H1 (cell line): ENCODE measurements at places on chromosomes 7 and 10. TPM values are rescaled to one million over a fixed set of nuclear protein-coding genes. Genes with fewer than 3 reads are reported as not detected.

The CNPY1 gene
- total RNA-seq: not detected in 2 replicates

The CLDN12 gene
- 47.3 and 49.2 TPM in 2 replicates for total RNA-seq

The HEPACAM2 gene
- not detected in 2 replicates for total RNA-seq

The SEC31B gene
- total RNA-seq: 3.0 and 4.1 TPM in 2 replicates

The THNSL1 gene
- 3.1 and 3.6 TPM in 2 replicates for total RNA-seq

The STMP1 gene
- total RNA-seq: 36.7 and 36.9 TPM in 2 replicates

The COX19 gene
- 7.9 and 9.0 TPM in 2 replicates for total RNA-seq

The GTF2I gene
- 311 and 316 TPM in 2 replicates for total RNA-seq

The ZNF503 gene
- 0.13 and 0.27 TPM in 2 replicates for total RNA-seq

The PDSS1 gene
- total RNA-seq: 18.2 and 21.3 TPM in 2 replicates

The TFEC gene
- not detected in 2 replicates for total RNA-seq

DNA sequence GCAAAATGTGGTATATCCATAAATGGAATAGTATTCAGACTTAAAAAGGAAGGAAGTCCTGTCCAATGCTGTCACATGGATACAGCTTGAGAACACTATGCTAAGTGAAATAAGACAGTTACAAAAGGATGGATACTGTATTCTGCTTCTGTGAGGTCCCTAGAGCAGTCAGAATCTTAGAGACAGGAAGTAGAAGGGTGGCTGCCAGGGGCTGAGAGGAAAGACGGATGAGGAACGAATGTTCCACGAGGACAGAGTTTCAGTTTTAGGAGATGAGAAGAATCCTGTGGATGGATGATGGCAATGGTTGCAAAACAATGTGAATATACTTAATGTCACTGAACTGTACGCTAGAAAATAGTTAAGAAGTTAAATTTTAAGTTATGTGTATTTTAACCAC lies 3.8 kb downstream of the PRKCQ start:
- no peaks in the 10 kb centered on the region for H3K36me3 ChIP-seq
- H3K4me1 ChIP-seq: peaks cover 2% of the 10 kb centered on the region; the same call in 1 of the 2 replicates
- no peak overlapping the region for H3K27ac ChIP-seq
- H3K27me3 ChIP-seq: no peaks in the 10 kb centered on the region

DNA sequence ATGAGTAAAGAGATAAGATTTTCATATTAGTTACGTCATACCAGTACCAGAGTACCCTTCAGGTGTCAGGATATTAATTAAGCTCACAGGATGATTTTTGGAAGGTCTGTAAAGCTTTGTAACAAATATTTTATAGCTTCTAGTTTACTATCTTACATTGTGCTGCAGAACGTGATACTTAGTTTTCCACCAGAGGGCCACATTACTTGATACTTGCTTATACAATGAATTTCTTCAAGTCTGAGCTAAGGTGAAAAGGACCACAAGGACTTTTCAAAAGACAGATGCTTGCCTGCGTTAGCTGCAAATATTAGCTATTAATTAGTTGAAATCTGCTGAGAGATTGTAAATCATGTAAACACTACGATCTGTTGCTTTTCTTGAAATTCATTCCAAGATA lies 12.2 kb downstream of the FOXP2 start:
- H3K4me1 ChIP-seq: no peaks in the 10 kb centered on the region
- no peak overlapping the region for H3K27ac ChIP-seq
- H3K36me3 ChIP-seq: no peaks in the 10 kb centered on the region
- H3K4me3 ChIP-seq: no peak overlapping the region
- no peak for DNase-seq
- H3K27me3 ChIP-seq: no peaks in the 10 kb centered on the region

DNA sequence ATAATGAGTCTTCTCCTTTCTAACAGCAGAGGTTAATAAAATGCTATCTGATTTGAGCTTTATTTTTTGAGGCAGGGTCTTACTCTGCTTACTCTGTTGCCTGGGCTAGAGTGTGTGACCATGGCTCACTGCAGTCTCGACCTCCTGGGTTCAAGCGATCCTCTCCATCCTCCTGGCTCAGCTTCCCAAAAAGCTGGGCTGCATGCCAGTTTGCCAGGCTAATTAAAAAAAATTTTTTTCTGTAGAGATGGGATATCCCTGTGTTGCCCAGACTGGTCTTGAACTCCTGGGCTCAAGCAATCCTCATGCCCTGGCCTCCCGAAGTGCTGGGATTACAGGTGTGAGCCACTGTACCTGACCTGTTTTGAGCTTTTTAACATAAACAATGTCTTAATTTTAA lies 56.7 kb downstream of the SCD start:
- no peak for DNase-seq
- no peak overlapping the region for H3K27ac ChIP-seq
- H3K27me3 ChIP-seq: no peaks in the 10 kb centered on the region
- H3K4me1 ChIP-seq: no peaks in the 10 kb centered on the region
- H3K4me3 ChIP-seq: no peak overlapping the region
- H3K36me3 ChIP-seq: no peaks in the 10 kb centered on the region

GRCh38 chr10:23202779-23203178 lies 10.7 kb downstream of the PTF1A start:
- H3K4me1 ChIP-seq: peaks cover 16% of the 10 kb centered on the region
- no peak overlapping the region for H3K27ac ChIP-seq
- H3K4me3 ChIP-seq: no peak overlapping the region
- H3K36me3 ChIP-seq: no peaks in the 10 kb centered on the region; the same call in 1 of the 2 replicates
- peaks cover 68% of the 10 kb centered on the region for H3K27me3 ChIP-seq
- no peak for DNase-seq

DNA sequence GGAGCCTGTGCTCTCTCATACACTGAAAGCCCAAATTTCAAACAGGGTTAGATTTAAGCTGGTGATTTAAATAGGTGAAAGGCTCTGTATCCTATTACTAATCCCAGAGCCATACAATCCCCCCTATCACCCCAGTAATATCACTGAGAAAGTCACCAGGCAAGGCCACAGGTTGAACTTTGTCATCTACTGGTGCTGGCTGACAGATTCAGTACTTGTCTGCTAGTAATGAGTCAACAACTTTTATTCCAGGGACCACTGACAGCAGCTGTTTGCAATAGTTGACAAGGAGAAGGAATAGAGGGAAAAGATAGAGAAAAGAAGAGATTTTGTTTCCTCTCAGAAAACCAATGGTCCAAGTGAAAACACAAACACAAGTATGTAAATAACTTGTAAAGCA lies 10.4 kb downstream of the ASB15 start:
- no peak overlapping the region for H3K4me3 ChIP-seq
- H3K27me3 ChIP-seq: no peaks in the 10 kb centered on the region
- no peaks in the 10 kb centered on the region for H3K36me3 ChIP-seq
- no peak overlapping the region for H3K27ac ChIP-seq
- no peak for DNase-seq
- no peaks in the 10 kb centered on the region for H3K4me1 ChIP-seq

- H3K4me3 ChIP-seq: peak within 1 kb of the TSS; percentile 74
- H3K27ac ChIP-seq: no peak within 1 kb of the TSS
- H3K27me3 ChIP-seq: peaks cover 47% of the 10 kb centered on the region
- no peaks in the 10 kb centered on the region; the same call in 1 of the 2 replicates for H3K36me3 ChIP-seq
Observed at GRCh38 chr7:127252778-127253280, at the start of gene GRM8. Gene GRM8, minus strand, starts transcription at chr7:127252941.

DNA sequence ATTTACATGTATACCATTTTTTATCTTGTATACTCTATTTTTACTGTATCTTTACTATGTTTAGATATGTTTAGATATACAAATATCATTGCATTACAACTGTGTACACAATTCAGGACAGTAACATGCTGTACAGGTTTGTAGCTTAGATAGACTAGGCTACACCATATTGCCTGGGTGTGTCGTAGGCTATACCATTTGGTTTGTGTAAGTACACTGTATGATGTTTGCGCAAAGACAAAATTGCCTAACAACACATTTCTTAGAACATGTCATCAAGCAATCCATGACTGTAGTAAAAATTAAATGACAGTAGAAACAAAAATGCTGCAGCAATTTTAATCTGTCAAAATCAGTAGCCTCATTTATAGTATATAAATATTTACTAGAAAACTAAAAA lies 812.2 kb downstream of the GRM8 start:
- no peaks in the 10 kb centered on the region for H3K27me3 ChIP-seq
- H3K27ac ChIP-seq: no peak overlapping the region
- no peak overlapping the region for H3K4me3 ChIP-seq
- H3K4me1 ChIP-seq: no peaks in the 10 kb centered on the region
